Stimulated activated CD4-positive, alpha-beta T cell treated with anti-CD3 and anti-CD28 coated beads, Interleukin-4, amount 100 ng/mL, for 48 hours (primary cell): ENCODE measurements at places on chromosomes 1 and 21.

- no peak for DNase-seq
Observed at GRCh38 chr1:232280910-232281309, 349.0 kb downstream of the SIPA1L2 start.

GRCh38 chr1:39224295-39224829 lies 19.9 kb downstream of the MACF1 start:
- DNase-seq: no peak

DNA sequence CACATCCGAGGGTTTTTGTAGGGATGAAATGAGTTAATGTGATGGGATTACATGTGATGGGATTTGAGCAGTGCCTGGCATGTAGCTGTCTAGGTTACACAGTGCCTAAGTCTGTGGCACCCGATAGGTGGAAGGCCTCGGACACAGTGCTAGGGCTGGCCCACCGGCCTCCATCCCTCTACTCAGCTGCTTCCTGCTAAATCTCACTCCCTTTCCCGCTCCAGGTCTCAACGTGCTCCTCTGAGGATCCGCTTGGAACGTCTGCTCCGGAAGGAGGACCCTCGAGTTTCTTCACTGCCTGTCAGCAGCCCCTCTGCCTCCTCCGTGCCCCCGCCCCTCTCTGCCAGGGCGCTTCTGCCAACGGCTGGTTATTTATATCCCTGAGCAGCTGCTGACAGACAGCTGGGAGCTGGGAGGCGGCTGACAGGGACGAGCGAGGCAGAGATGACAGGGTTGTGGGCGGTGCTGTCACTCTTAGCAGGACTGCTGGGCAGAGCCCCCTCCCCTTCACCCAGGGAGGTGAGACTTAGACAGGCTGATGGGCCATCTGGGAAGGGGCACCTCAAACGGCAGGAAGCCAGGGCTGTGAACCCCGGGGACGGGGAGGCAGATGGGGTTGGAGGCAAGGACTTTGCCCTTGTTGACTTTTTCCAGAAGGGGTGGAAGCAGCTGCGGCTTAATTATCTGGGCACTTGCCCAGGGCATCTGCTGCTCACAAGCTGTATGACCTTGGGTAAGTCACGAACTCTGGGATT lies 26.6 kb upstream of the LRRN2 start:
- DNase-seq: no peak

GRCh38 chr1:245298781-245299180 lies 144.0 kb downstream of the KIF26B start:
- DNase-seq: no peak

DNA sequence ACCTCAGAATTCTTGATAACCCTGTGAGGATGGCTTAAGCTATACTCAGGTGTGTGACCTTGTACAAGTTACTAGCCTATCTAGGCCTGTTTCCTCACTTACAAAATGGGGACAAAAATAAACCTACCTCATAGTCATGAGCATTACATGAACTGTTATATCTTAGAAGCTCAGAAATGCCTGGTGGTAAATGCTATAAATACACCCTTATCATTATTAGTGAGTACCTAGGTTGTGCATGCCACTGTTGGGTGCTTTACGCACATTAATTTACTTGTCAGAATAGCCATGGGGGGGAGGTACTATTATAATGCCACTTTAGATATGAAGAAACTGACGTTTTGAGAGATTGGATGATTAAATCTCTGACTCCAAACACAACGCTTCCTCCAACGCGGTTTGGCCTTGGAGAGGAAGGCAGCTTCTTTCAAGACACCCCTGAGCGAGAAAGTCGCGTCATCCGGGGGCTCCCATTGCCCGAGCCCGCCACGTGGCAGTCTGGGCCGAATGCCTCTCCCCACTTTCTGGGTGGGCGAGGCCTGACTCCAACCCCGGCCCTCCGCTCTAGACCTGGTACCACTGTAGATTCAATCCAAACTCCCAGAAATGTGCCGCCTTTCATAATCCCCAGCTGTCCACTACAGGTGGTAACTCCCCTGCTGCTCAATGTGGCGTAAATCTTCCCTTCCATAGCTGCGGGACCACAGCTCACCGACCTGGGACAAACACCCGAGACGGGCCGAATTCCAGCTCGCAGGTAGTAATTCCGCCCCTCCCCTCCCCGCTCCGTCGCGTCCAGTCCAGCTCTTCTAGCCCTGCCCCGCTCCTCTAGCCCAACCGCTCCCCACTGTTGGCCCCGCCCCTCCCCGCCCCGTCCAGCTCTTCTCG lies 771 bp upstream of the RAD54L start:
- peak; percentile 55 for DNase-seq

DNA sequence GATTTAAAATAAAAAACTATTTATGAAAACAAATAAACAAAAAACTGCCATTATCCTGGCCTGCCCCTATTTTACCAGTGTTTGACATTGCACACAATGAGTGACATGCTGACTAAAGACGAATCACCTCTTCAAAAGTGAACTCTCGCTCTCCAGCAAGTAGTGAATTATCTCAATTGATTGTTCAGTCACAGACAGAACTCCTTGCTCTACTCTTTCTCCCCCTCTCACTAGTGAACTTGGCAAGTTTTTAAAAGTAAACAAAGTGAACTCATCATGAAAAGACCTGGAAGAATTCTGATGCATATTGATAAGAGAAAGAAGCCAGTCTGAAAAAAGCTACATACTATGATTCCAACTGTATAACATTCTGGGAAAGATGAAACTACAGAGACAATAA lies 4.7 kb upstream of the C1orf52 start:
- DNase-seq: no peak

GRCh38 chr1:6409053-6409452 lies 10.7 kb downstream of the HES2 start:
- DNase-seq: no peak

DNA sequence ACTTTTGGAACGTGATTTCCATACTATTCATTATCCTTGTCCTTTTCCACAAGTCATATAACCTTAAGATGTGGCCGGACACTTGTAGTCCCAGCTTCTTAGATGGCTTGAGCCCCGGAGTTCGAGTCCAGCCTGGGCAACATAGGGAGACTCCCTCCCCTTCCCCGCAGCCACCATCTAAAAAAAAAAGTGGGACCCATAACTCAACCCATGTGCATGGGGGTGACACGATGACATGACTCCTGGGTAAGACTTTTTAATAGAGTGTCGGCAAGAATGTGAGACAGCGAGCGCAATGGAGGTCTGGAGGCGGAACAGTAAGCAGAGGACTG lies 25.7 kb downstream of the MIA3 start:
- no peak for DNase-seq

GRCh38 chr21:7933923-7934322 lies 2587.5 kb upstream of the TPTE start:
- DNase-seq: no peak

GRCh38 chr1:68516066-68516465 lies 19.2 kb upstream of the DEPDC1 start:
- DNase-seq: no peak

- no peak for DNase-seq
Observed at GRCh38 chr1:202014915-202015661, 4.7 kb downstream of the ELF3 start.

GRCh38 chr1:201036188-201036842 lies 12.8 kb upstream of the KIF21B start:
- no peak for DNase-seq

DNA sequence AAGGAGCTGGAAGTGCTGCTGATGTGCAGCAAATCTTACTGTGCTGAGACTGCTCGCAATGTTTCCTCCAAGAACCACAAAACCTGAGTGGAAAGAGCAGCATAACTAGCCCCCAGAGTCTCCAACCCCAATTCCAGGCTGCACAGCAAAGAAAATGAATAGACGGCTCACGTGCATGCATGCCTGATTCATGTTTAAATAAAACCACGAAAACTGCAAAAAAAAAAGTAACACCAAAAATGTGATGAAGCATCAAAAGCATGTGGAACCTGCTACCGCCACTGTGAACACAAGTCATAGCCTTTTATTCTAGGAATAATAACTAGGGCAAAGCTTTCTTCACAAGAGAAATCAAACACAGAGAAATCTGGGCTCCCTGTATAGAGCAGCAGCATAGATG lies 9.6 kb upstream of the TRNP1 start:
- no peak for DNase-seq

DNA sequence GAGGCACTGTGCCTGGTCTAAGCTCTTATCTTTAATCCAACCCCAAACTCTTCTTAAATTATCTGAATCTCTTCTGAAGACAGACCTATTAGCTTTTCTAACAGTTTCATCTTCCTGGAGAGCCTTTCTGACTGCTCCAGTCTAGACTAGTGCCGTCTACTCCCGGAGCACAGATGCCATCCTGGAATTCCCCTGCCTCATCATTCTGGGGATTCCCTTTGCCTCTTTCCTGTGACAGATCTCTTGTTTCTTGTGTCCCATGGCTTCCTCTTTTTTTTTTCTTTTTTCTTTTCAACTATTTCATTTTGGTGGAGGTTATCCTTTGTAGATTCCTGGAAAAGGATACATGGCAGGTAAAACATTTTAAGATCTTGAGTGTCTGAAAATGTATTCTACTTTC lies 11.7 kb downstream of the SEMA4A start:
- no peak for DNase-seq
